T follicular helper cell (primary cell): ENCODE measurements at places on chromosomes 7 and 10.

DNA sequence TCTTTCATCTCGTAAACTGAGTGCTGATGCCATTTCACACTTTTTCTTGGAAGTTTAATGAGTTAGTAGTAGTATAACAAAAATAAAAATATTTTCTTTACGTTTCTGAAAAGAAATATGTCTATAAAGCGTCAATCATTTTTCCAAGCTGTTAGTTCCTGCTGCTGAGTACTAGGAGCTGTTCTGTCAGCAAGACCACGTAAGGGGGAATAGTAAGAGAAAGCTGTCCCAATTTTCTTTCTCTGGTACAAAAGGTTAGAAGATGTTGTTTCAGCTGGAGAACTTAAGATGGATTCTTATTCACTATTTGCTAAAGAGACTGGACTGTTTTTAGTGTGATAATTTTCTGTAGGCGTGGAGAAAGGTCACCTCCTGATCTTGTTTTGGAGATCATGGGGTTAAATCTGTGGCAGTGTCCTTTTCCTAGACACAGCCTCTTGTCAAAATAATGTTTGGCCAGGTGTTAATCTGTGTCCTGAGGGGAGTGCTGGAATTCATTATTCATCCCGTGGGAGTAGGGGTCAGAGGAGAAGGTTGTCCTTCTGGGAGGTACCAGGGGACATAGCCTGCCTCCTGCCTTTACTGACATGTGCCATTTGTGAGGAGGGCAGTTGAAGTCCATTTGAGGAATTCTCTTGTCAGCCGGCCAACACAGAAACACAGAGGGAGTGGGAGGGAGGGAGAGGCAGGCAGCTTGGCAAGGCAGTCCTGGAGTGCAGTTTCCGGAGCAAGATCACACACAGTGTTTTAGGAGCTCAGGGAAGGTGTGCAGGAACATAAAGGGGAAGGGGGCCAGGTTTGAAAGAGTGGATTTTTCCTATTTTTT lies 368.7 kb downstream of the AUTS2 start:
- no peak for DNase-seq

GRCh38 chr10:6539833-6540232 lies 40.2 kb downstream of the PRKCQ start:
- no peak for DNase-seq

DNA sequence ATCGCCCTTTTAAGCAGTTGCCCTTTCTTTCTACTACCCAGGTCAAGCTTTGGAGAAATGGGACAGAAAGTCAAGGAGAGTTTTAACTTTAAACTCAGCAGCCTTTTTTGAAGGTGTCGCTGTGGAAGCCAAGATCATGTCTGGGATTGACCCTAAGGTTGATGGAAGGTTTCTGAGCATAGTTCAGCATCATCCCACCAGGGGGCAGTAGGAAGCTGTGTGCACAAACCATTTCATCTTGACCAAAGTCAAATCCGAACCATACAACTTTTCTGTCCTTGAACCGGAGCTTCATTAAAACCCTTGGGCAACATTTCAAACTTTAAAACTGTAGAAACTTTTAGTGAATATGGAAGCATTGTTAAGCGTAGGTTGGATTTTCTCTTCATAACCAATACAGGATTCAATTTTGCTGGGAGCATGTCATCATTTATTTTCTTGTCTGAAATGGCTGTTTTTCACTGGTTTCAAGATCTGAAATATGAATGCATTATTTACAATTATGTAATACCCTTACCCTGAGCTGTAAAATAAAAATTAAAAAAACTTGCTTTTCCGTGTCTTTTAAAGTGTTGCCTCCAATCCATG lies 214.4 kb upstream of the KIAA1217 start:
- DNase-seq: no peak

DNA sequence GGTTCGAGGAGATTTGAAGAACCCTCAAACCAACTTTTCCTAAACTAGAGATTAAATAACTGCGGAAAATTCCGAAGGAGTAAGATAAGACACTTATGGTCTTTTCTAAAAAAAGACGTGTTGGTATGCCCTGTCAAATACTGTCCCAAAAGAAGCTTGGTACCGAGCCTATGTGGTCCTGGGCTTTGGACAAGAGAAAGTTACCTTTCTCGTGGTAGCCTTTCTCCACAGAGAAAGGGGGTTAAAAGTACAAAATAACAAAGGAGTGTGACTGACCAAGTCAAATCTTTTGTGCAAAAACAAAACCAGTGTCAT lies 56.2 kb upstream of the JCAD start:
- DNase-seq: no peak

GRCh38 chr7:70017357-70017756 lies 419.1 kb downstream of the AUTS2 start:
- DNase-seq: no peak

GRCh38 chr10:58653139-58653538 lies 140.5 kb downstream of the BICC1 start:
- DNase-seq: no peak

DNA sequence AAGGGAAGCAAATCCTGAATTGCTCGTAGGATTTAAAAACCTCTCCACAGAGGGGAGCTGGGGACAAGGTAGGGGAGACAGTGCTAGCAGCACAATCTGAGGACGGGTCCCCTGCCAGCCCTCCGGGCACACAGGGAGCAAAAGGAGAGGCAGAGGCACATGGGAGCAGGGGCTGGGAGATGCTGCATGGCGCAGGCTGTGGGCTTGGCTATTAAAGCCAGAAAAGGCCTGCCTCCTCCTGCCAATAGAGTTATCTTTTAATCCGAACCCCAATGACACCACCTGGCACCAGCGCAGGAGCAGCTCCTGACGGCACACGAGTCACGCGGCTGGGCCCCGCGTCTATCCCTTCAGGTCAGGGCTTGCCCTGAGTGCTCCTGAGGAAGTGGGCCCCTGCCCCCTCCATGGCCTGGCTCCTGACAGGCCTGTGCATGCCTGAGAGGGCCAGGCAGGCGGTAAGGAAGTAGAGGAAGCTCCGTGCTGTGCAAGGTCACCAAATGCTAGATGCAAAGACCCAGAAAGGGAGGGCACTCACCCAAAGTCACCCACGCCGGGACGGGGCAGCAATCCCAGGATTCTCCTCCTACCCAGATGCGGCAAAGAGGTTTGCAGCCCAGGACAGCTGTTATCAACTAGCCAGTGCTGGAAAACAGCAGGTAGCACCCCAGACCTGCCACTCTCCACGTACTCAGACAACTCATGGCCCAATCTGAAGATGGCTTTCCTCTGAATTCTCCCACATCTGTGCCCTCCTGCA lies 28.1 kb downstream of the DLG5 start:
- DNase-seq: no peak

GRCh38 chr7:37394158-37394557 lies 54.5 kb downstream of the ELMO1 start:
- no peak for DNase-seq

GRCh38 chr7:16543456-16543855 lies 16.8 kb downstream of the LRRC72 start:
- no peak for DNase-seq

GRCh38 chr10:101364721-101365120 lies 10.8 kb downstream of the BTRC start:
- DNase-seq: no peak

DNA sequence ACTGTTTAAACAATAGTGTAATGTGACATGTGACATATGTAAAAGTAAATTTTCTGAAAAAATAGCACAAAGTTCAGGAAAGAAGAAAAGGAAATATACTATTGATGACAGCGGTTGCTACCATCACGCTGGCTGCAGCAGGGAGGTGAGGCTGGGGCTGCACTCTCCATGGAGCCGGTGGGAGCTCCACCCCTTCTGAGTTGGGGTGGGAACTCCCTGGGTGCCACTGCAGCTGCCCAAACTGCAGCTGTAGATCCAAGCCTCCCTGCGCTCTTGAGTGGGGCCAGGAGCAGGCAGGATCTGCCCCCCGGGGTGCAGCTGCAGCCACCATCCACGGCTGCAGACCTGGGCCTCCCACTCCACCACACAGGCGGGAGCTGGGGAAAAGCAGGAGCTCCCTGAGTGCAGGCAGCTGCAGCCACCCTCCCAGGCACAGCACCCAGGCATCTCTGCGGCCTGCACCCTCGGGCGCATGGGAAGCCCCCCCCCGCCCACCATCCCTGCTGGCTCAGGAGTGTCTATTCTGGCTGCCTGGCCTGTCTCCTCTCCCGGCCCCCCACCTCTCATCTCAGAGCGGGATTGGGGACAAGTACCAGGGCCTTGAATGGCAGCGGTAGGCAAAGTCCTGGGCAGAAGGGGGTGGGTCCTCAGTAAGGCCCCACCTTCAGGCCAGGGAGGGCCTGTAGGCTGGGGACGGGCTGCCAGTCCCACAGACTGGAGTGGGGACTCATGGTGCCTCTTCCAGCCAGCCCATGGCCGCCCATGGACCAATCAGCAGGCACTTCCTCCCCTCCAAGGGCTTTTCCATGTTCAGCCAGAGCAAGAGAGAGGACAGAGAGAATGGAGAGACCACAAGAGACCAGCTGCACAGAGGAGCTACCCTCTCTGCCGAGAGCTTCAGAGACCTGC lies 50.1 kb downstream of the TNS3 start:
- no peak for DNase-seq
